Immature natural killer cell (primary cell): ENCODE measurements at places on chromosomes 3 and 15.

- H3K4me3 ChIP-seq: peak overlapping the region; percentile 82
- H3K27me3 ChIP-seq: peaks cover 2% of the 10 kb centered on the region
- H3K36me3 ChIP-seq: peaks cover 5% of the 10 kb centered on the region
- DNase-seq: peak; percentile 80
- peaks cover 66% of the 10 kb centered on the region for H3K4me1 ChIP-seq
- peak overlapping the region; percentile 90 for H3K27ac ChIP-seq
Observed at GRCh38 chr3:109806929-109807328, 469.6 kb upstream of the DPPA4 start.

DNA sequence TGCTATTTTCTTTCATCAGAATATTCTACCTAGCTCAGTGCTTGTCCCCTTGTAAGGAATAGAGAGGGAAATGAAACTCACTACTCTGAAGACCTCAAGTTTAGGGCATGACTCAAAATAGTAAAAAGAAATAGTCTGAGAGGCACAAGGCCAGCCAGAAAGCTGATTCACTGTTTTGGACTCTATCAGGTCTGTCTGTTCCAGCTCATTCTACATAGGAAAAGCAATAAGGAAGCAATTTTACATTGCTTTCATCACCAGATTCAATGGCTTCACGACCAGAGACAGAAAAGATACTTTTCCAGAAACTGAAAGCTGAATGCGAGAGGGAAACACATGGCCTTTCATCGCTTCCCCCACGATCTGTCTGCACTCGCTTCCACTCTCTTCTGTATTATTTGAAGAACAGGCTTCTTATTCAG, 276.0 kb downstream of the GBE1 start:
- no peaks in the 10 kb centered on the region for H3K36me3 ChIP-seq
- H3K27ac ChIP-seq: no peak overlapping the region
- H3K4me3 ChIP-seq: no peak overlapping the region
- H3K27me3 ChIP-seq: no peaks in the 10 kb centered on the region
- DNase-seq: no peak

DNA sequence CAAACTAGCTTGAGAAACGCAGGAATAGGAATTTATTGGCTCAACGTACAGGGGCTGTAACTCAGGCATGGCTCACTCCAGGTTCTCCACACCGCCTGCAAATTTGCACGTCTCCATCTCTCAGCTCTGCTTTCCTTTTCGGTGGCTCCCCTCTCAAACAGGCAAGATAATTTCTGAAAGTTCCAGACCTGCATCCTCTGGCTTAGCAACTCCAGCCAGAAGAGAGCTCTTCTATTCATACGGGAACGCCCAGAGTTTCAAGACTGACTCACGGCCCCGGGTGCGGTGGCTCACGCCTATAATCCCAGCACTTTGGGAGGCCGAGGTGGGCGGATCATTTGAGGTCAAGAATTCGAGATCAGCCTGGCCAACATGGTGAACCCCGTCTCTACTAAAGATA, 139.7 kb upstream of the BNIP2 start:
- H3K27me3 ChIP-seq: peaks cover 10% of the 10 kb centered on the region
- H3K36me3 ChIP-seq: no peaks in the 10 kb centered on the region
- no peaks in the 10 kb centered on the region for H3K4me1 ChIP-seq
- no peak for DNase-seq

DNA sequence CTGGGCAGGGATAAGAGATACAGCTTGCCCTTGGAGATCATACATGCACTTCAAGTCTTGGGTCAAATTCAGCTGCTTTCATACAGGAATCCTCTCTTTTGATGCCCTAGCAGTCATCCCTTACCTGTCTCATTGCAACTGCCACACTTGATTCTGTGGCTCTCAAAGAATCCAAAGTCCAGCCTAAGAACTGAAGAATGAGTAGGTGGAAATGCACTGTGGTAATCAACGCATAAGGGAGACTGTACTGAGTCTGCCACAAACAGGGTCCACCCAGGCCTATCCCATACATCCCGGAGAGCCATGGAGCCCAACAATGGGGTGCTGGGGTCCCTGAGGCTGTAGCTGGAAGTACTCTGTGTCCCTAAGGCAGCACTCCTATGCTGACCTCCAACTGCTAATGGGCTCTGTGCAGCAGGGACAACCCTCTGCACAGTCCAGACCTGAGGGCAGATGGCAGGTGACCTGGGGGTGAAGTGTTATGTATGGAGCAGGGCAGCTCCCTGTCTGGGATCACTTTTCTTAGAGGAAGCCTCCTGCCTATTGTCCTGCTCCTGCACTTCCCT, 1.7 kb upstream of the VPS18 start:
- DNase-seq: no peak
- H3K36me3 ChIP-seq: no peaks in the 10 kb centered on the region
- peaks cover 14% of the 10 kb centered on the region for H3K27me3 ChIP-seq
- no peak overlapping the region for H3K4me3 ChIP-seq
- H3K27ac ChIP-seq: no peak overlapping the region
